ENCODE measurements at places on chromosomes 7 and 10.

GRCh38 chr10:110571093-110571743 lies 3.7 kb downstream of the SMC3 start:
- no peak for DNase-seq

- DNase-seq, result no peak
Observed at GRCh38 chr7:135341049-135341448, 107.4 kb downstream of the STRA8 start.

- DNase-seq, result no peak
Observed at GRCh38 chr7:93015101-93015778, 102.5 kb downstream of the SAMD9 start.

GRCh38 chr10:76114581-76115001 lies 683.2 kb downstream of the LRMDA start:
- DNase-seq, result no peak

DNA sequence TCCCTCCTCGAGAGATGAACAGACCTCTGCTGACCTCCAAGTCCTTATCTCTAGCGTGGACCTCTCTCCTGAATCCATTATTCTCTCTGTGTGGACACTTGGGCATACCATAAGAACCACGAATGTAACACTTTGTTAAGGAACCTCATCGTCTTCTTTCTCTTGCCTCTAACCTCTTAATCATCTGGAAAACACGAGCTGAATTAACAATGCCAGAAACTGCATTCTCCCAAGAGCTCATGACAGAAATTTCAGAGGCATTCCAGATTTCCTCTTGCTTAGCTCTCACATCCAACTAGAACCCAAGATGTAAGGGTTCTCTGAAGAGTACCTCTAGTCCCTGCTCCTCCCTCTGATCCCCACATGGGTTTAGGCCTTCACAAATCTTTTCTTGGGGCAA lies 101.5 kb downstream of the TRIL start:
- DNase-seq, result no peak

GRCh38 chr10:71312811-71313789 lies 6.0 kb upstream of the SLC29A3 start:
- DNase-seq, result no peak

DNA sequence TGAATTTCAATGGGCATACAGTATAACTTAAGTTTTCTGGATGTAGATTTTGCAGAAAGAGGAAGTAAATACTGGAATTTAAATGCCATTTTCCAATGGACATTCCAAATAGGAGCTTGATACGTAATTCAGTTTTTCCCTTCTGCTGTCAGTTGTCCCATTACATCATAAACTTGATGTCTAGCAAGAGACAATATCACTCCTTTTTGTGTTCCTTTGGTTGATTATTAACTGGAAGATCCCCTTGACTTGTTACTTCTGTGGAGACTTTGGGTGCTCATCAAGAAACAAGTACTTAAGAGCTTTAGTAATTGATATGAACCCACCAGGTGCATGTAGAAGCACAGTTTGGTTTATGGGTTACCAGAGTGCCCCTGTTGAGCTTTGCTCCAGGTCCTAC lies 116.1 kb downstream of the ST7 start:
- no peak for DNase-seq

GRCh38 chr7:1663857-1664651 lies 6.0 kb upstream of the ELFN1 start:
- DNase-seq, result no peak

DNA sequence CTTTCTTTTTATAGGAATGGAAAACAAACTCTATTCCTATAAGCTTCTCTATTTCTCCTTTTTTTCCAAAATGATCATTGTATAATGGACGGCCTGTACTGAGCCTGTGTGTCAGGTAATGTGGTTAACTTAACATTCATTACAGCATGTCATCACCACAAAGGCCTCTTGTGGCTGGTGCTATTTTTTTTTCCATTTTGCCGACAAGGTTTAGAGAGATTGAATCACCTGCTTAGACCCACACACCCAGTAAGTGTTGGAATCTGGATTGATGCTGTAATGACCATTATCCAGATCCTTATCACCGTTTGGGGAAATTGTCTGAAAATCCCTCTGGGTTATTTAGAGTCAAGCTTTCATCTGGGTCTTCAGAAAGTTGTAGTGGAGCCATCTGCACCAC lies 18.5 kb downstream of the AKR1B15 start:
- no peak for DNase-seq

GRCh38 chr10:97771913-97772823 lies at the start of gene SFRP5:
TSS of gene SFRP5 (minus strand) at chr10:97771999. CDS start at chr10:97771833, 166 bp downstream.
- no peak for DNase-seq

DNA sequence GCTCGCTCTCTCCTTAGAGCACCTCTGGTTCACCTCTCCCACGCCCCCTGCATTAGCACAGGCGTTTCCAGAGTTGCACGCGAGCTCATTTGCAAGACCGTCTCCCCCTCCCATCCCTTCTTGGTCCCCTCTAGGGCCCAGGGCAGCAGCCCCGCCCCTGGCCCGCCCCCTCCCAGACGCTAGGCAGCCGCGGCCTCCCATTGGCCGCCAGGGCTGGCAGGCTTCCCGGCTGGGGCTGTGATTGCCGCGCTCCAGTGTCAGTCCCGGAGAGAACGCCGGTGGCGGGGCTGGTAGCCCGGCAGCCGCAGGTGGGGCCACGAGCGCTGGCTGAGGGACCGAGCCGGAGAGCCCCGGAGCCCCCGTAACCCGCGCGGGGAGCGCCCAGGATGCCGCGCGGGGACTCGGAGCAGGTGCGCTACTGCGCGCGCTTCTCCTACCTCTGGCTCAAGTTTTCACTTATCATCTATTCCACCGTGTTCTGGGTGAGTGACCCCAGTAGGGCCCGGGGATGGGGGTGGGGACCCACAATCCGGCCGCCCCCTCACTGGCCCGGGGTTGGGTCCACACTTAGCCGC lies at the start of gene TSPAN15:
Gene TSPAN15, plus strand, starts transcription at position 257 of the 575 bp plus-strand sequence. Its CDS starts 130 bp downstream, at position 387.
- DNase-seq, result peak; percentile 75
